ENCODE measurements at places on chromosomes 3 and 15.

GRCh38 chr3:122146466-122146865, 37.0 kb upstream of the CASR start:
- DNase-seq: no peak

GRCh38 chr3:120418866-120419490, 31.8 kb downstream of the FSTL1 start:
- peak; percentile 80 for DNase-seq

- DNase-seq: peak; percentile 42
Observed at GRCh38 chr15:77181305-77182074, 110.6 kb upstream of the TSPAN3 start.

DNA sequence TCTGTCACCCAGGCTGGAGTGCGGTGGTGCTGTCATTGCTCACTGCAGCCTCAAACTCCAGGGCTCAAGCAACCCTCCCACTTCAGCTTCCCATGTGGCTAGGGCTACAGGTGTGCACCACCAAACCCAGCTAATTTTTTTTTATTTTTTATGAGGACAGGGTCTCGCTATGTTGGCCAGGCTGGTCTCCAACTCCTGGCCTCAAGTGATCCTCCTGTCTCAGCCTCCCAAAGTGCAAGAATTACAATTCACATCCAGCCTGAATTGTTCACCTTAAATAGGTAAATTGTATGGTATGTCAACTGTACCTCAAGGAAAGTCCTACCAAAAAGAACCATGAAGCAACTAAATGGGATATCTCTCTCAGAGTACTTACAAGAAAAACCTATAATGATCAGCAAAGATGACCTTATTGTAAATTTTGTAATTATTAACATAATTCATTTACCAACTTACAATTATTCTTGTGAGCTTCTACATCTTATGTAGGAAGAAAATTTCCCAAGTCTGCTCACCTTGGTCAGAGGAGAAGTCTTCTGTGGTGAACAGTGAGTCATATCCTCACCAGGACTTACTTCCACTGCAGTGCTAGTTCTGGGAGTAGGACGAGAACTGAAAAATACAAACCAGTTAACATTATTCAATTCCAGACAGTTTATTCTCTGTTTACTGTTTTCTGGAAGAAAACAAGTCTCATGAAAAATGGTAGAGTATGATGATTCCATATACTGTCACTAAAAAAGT, 54.4 kb downstream of the ULK4 start:
- DNase-seq: peak; percentile 2

DNA sequence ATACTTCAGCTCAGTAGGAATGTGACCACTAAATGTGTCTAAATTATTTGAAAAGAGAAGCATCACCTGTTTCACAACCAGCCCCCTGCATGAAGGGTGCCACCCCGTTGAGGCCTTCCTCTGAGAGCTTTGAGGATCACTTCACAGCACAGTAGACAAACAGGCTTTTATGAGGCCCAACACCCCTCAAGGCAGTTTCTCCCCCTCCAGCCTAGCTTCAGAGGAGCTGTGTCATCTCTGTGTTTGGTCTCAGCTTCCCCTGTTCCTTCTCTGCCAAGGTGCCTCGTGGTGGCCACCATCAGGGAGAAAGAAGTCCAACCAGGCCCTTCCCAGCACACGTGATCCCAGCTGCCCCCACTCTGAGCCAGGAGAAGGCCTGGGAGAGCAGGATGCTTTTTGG, 21.6 kb upstream of the DUSP7 start:
- no peak for DNase-seq

GRCh38 chr3:192122832-192123594, 604.3 kb downstream of the FGF12 start:
- DNase-seq: peak; percentile 46

GRCh38 chr3:114666623-114667022, 372.8 kb downstream of the TIGIT start:
- DNase-seq: no peak

GRCh38 chr3:132660052-132660810, at the start of gene UBA5:
UBA5 (plus strand) TSS chr3:132660329; CDS start chr3:132660538, 209 bp downstream.
- peak; percentile 89 for DNase-seq

DNA sequence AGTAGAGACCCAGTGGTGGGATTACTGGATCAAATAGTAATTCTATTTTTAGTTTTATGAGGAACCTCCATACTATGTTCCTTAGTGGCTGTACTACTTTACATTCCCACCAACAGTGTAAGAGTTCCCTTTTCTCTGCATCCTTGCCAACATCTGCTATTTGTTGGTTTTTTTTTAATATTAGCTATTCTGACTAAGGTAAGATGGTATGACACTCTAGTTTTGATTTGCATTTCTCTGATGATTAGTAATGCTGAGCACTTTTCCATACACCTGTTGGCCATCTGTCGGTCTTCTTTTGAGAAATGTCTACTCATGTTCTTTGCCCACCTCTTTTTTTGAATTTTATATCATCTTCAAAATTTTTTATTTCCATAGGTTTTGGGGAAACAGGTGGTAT, 34.2 kb upstream of the RAP2B start:
- no peak for DNase-seq

- DNase-seq: peak; percentile 69
Observed at GRCh38 chr3:127736801-127737539, 64.2 kb downstream of the ABTB1 start.

DNA sequence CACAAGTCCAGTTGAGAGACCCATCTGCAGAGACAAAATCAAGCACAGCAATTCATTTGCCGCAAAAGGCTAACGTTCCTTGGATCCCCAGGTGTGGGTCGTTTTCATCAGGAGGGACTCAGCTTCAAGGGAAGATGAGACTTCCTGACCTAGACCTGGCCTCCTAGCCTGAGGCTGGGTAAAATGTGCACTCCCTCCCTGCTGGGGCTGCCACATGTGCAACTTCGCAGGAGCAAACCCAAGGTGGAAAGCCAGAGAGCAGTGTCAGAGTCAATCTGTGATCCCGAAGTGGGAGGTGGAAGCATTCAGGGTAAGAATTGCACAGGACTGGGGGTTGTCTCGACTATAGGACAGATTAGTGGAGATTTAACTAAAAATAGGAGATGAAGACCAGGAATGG, 164.7 kb upstream of the UMPS start:
- no peak for DNase-seq

DNA sequence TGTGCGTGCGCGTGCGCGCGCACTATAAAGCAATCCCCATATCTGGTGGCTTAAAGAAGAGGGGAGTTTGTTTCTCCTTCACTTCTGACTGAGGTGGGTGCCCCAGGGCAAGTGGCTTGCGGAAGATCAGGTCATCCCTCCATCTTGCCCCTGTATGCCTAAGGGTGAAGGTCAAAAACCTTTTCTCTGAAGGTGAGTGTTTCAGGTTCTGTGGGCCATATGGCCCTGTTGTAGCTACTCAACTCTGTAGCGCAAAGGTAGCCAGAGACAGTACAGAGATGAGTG, 5.5 kb downstream of the ABTB1 start:
- DNase-seq: no peak

GRCh38 chr3:33060609-33061337, 36.2 kb downstream of the GLB1 start:
- peak; percentile 63 for DNase-seq

GRCh38 chr3:160330109-160330508, 68.9 kb downstream of the IFT80 start:
- no peak for DNase-seq
